ENCODE measurements at places on chromosomes 7 and 10.

GRCh38 chr7:1945558-1945957 is 275.5 kb downstream of the ELFN1 start:
- no peak for DNase-seq

GRCh38 chr7:77674878-77675277 is 21.4 kb upstream of the RSBN1L start:
- DNase-seq: no peak

GRCh38 chr10:62437696-62438095 is 63.5 kb downstream of the ZNF365 start:
- DNase-seq: no peak

GRCh38 chr7:18489624-18490023 is 5.9 kb upstream of the HDAC9 start:
- no peak for DNase-seq

GRCh38 chr10:98041352-98042043 is 11.1 kb upstream of the CRTAC1 start:
- DNase-seq: peak; percentile 94

GRCh38 chr10:108465871-108466641 is 1301.5 kb upstream of the SORCS1 start:
- peak; percentile 83 for DNase-seq
